ENCODE measurements at places on chromosomes 12 and 14.

GRCh38 chr14:82796086-82796485 is 1262.4 kb upstream of the SEL1L start:
- no peak for DNase-seq

GRCh38 chr12:7061138-7061537 is 620 bp downstream of the C1S start:
- no peak for DNase-seq

DNA sequence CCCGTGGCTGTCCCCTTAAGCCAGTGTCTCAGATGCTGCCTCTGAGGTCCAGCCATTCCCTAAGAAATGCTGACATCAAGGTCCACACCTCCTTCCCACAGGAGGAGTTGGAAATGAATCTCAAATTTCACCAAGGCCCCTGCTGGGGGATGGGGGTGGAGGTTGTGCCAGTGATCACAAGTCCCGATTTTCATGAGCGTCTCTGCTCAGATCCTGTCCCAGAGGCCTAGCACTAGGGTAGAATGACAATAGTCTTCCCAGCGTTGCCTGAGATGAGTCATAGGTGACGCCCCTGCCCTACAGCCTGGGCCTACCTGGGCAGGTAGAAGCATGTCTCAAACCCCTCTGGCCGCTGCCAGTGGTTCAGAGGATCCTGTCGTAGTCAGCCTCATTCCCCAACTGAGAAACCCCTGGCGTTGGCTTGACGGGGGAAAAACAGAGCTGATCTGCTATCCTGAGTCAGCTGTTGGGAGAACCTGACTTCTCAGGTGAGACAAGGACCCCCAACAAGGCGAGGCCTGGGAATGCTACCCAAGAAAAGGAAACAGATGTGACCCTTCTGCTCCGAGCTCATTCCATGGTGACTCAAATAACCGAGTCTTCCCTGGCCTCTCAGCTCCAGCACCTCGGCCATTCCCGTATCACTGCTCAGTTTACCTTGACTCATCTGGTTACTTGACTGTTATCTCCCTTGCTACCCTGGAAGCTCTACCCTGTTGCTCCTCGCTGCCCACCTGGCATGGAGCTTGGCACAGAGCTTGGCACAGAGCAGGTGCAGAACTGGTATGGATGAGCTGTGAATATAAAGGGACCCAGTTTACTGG is 21.8 kb upstream of the SPPL3 start:
- DNase-seq = no peak

DNA sequence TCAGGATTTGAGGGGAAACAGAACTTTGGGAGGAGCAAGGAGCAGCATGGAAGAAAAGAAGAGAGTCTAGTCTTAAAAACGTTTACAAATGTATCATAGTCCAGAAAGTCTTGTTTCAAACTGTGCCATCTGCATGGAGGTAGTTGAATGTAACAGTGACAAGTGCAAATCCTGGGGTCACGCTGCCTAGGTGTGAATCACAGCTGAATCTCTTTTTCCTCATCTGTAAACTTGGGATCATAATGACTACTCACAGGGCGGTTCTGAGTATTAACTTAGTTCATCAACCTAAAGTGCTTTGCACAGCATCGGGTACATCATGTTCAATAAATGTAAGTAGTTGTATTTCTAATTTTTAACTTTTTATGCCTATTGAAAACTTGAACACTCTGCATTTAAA is 208.5 kb downstream of the CHST11 start:
- DNase-seq = no peak

GRCh38 chr14:93720981-93721483 is 67.3 kb downstream of the PRIMA1 start:
- DNase-seq = no peak

Measured in stimulated activated CD4-positive, alpha-beta T cell treated with anti-CD3 and anti-CD28 coated beads, Interleukin-12 subunit alpha, Interleukin-12 subunit beta, amount 100 ng/mL, for 4 hours (primary cell).